ENCODE measurements at places on chromosomes 7 and 10.

GRCh38 chr7:136142583-136142982 lies 165.4 kb upstream of the MTPN start:
- DNase-seq = no peak

DNA sequence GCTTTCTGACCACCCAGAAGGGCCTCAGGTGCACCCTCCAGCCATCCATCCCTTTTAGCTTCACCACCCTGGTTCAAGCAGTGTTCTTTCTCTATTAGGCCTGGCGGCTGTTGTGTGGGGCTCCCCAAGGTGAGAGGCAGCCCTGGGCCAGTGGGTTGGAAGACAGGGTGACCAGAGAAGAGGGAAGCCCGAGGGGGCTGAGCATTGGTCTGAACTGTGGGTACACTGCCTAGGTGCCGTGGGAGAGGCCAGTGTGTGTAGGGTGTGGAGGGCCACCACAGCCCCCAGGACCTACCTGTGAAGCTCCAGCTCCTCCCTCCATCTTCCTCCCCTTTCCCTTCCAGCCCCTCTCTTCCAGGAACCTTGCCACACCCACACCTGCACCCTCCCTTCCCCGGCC lies 9.1 kb upstream of the MTPAP start:
- no peak for DNase-seq

DNA sequence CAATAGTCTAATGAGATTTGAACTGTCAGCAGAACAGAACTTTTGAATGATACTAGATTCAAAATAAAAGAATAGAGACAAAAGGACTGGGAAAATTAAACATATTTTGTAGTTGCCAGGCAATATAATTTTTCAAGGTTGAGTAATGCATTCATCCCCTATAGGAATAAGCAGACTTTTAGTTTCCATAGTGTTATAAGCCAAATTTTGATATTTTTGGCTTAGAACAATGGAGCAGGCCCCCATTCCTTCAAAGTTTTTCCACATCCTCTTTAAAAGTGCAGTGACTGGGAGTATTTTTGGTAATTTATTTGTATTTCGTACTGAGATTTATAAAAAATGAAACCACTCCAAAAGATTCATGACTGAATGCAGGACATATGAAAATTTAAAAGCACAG lies 24.0 kb downstream of the MEOX2 start:
- DNase-seq = no peak

GRCh38 chr7:40303996-40304395 lies 169.2 kb downstream of the SUGCT start:
- no peak for DNase-seq

- no peak for DNase-seq
Measured at GRCh38 chr10:84903320-84903719, 574.9 kb downstream of the CCSER2 start.

DNA sequence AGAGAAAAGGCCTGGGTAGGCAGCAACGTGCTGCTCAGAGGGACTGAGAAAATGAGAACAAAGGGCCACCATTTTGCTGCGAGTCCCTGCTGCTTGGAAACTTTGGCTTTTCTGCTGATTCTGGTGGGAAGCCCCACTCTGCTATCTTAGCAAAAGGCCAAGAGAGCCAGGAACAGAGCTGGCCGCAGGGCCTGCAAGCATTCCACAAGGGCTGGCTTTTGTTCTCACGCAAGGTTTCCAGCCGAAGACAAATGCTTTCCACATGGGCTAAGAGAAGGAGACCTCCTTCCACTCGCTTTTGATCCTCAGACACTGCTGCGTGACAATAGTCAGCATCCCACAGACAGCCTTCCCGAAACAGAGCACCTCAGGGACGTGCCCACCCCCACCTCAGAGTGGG lies 163.1 kb downstream of the ARHGAP12 start:
- no peak for DNase-seq

GRCh38 chr10:91880310-91880709 lies 29.0 kb downstream of the FGFBP3 start:
- DNase-seq = no peak

GRCh38 chr7:132782777-132783640 lies 206.7 kb upstream of the PLXNA4 start:
- DNase-seq = no peak

DNA sequence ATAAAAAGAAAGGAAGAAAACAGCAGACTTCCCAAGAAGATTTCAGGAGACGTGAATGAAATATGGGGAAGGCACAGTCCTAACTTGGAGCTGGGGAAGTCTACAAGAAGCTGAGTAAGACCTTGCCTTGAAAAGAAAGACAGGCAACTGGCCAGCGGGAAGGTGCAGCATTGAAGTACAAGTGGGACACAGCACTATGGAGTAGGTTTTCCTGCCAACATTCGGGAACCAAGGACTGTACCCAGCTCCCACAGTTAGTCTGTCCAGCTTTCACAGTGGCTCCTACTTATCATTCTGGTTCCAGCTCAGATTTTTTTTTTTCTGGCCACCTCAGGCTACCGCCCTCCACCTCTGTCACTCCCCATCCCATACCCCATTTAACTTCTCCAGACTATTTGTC lies 10.0 kb downstream of the HPS1 start:
- DNase-seq = no peak

Data from activated CD4-positive, alpha-beta T cell treated with anti-CD3 and anti-CD28 coated beads, Interleukin-2, amount 50 U/mL, for 4 hours (primary cell).